ENCODE measurements at places on chromosomes 4 and X.

DNA sequence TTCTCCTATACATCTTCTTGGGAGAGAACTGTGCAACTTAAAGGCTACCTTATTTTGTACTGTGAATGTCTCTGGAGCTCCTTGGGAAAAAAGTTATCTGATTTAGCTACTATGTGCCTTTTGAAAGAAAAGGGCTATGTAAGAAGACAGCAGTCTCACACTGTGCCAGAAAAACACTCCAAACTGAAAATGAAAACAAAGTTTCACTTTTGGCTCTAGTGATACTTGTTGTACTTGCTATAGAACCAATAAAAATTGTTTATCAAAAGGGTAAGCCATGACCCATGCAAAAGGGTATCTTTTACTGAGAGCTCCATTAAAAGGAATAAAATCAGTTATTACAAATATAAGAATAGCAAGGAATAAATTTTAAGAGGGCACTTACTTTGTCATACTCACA is 2270.0 kb downstream of the ARAP2 start:
- no peak for DNase-seq

DNA sequence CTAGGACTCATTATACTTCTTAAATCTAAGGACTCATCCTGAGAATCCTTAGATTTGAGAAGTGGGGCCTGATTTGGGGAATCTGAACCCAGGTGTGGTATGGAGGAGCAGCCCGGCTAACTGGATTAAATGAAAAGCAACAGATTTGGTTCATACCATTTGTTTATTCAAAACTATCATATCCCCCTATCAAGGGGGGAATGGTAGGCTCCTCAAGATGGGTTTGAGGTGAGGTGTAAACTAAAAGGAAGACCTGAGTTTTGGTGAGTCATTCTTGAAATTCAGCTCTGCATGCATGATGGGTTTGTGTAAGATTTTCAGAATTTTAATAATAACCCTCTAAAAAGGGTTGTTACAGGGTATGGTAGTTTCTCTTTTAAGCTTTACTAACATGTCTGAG is 53.4 kb downstream of the CASP6 start:
- DNase-seq, result no peak

DNA sequence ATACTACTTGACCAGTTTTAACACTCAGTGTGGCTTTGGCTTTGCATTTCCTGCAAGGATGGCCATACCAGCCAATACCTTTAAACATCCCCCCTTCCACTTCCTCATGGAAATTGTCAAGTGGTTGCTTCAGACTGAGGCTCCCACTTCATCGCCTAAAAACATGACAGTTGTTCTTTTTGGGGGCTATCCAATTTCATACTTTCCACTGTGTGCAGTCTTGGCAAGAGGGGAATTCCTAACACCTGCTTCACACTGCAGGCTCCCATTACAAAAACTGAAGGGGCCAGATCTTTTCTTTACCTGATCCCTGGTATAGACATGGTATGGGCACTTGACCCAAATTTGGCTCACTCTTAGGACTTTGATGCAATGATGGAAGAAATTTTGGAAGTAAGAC is 28.5 kb upstream of the TSR2 start:
- DNase-seq, result no peak

GRCh38 chr4:184907216-184907615 is 81.4 kb upstream of the ACSL1 start:
- peak; percentile 9 for DNase-seq

GRCh38 chrX:13051167-13051528 is 6.7 kb upstream of the FAM9C start:
- DNase-seq, result no peak

DNA sequence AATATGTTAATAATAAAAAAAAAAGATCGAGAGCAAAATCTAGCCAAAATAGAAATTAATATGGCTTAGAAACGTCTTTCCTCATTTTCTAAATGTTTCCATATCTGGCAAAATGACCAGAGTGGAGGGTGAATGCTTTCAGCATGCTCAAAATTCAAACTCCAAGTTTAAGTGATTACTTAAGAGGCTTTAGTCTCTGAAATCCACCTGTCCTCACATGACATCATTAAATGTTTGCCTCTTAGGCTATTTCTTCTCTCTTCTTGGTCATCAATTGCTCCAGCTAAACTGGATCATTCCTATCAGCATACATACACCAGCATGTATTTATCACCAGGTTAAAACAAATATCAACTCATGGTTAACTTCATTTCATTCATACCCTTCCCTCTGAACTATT is 54.5 kb upstream of the ATXN3L start:
- no peak for DNase-seq

DNA sequence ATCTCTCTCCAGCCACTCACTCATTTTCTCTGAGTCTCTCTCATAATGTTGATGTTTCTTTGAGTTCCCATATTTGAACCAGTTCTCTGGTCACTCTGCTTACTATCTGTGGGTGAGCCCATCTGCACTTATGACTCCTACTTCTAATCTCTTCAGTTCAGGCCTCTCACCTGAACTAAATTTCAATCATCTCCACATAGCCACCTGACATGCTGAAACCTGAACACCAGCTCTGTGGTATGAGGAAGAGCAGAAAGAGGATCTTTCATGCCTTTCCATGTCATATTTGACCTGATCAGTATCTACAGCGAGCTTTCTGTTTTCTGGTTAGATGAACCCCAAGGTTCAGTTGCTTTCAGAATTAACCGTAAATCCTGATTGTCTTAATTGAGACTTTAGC is 122.2 kb upstream of the ESX1 start:
- no peak for DNase-seq

DNA sequence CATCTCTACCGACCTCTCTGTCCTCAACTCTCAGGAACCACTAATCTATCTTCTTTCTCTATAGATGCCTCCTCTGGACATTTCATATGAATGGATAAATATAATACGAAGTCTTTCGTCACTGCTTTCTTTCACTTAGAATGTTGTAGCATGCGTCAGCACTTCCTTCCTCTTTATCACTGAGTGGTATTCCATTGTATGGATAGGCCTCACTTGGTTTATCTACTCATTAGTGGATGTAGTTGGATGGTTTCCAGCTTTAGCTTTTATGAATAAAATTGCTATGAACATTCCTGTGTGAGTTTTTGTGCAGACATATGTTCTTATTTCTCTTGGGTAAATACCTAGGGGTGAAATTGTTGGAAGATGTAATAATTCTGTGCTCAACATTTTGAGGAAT is 528.2 kb upstream of the FAT1 start:
- no peak for DNase-seq

GRCh38 chr4:139030614-139031235 is 15.1 kb downstream of the NOCT start:
- DNase-seq, result peak; percentile 79

DNA sequence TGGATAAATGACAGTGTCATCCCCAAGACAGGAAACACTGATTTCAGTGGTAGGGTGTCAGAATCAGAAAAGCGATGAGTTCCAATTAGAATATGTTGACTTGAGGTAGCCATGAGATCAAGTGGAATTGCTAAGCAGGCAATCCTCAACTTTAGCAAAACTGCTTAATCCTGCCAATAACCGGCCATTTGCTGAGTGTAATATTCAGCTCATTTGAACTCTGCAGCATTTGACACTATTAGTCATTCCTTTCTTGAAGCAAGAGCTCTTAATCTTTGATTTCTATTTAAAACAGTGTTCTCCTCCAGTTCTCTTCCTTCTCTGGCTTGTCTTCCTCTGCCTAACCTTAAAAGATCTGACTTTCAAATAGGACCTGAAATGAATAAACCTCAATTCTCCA is 68.7 kb upstream of the DCLK2 start:
- no peak for DNase-seq

- no peak for DNase-seq
Measured at GRCh38 chrX:142002471-142002870, 98.8 kb downstream of the MAGEC1 start.

- DNase-seq, result no peak
Measured at GRCh38 chrX:13770013-13770535, 35.5 kb downstream of the OFD1 start.

GRCh38 chr4:1291091-1291490 is 1.4 kb downstream of the MAEA start:
- no peak for DNase-seq

DNA sequence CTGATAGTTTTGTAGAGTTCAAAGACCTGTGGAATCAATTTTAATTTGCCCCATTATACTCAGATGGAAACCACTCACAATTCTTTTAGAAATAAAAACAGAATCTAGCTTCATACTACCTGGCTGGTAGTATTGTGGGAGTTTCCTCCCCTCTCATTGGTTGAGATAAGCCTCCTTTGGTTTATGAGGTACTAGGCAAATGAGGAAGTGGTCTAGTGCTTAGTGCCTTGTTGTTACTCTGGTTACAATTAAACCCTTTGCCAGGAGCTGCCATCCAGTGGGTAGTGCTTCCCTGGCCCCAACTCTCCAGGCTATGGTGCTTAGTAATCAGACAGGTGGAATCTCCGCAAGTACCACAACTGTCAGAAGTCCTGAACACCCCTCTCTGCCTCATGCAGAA is 118.3 kb downstream of the CDKL5 start:
- DNase-seq, result no peak

DNA sequence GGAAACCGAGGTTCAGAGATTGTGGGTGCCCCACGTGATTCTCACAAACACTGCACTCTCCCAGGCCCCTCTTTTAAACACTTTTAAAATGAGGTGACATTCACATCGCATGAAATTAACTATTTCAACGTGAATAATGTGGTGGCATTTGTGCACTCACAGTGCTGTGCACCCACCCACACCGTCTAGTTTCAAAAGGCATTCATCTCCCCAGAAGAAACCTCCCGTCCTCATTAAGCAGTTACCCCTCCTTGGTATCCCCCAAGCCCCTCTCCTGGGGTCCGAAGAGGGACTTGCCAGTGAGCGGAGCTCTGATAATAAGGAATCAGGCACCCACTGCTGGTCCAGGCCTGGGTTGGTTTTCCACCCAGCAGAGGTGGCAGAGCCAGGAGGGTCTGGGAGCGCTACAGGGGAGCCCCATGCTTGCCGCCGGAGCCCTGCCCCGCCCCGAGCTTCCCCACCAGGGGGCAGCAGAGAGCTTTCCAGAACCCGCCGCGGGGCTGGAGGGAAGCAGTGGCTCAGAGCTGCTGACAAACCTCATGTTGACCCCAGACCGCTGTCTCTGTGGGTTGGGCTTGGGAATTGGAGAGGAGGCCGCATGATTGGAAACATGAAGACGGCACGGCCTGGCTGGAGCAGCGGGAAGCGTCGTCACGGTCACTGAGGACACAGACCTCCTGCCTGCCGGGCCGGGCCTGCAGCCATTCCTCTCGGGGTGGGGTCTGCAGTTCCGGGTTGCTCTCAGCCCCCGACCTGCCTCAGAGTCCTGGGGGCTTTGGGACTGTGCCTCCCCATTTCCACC is 27.5 kb upstream of the HTRA3 start:
- peak; percentile 71 for DNase-seq

DNA sequence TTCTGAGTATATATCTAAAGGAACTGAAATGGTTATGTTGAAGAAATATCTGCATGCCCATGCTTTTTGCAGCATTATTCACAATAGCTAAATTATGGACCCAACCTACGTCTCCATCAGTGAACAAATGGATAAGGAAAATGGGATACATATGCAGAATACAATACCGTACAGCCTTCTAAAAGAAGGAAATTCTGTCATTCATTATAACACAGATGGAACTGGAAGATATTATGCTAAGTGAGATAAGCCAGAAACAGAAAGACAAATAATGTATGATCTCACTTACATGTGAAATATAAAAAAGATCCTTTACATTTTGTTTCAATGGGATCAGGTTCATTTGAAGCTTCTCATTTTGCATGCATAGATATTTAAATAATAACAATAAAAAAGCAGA is 263.3 kb downstream of the STPG2 start:
- DNase-seq, result no peak

GRCh38 chr4:154677923-154678322 is 65.5 kb upstream of the FGG start:
- no peak for DNase-seq

GRCh38 chr4:178612733-178613132 is 1170.5 kb upstream of the AGA start:
- DNase-seq, result no peak

DNA sequence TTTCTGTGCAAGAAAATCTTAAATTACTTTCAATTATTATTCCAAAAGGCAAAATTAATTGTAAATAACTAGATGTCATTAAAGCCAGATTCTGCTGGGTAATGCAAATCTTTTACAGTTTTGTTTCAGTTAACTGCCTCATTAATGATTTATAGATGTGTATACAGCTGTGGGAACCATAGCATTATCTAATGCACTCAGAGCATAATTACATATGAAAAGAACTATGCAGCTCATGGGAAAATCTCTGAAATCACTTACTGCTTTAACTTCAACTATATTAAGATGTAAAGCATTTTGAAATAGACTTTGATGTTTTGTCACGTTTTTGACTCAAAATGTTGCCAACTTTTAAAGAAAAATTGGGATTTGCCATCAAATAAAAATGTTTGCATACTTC is 630.3 kb upstream of the KLHL4 start:
- DNase-seq, result no peak

GRCh38 chr4:56906489-56907393 is 959 bp upstream of the REST start:
- no peak for DNase-seq

DNA sequence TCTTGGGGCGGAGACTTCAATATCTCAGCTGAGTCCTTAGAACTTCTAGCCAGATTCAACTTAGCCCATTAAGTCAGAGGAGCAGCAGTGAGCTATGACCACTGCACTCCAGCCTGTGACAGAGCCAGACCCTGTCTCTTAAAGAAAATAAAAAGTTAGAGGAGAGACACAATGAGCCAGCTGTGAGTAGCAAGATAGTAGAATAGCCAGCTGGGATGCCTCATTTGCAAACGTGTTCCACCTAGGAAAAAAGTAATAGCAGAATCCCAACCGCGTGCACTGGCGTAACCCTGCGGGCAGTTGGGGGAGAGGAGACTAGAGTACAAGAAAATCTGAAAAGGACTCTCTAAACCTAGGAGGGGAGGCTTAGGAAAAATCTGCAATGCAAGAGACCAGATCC is 133.2 kb upstream of the ANXA3 start:
- no peak for DNase-seq

- DNase-seq, result no peak
Measured at GRCh38 chr4:138659812-138660316, 355.7 kb upstream of the NOCT start.

- peak; percentile 64 for DNase-seq
Measured at GRCh38 chr4:74311696-74312313, 3.5 kb downstream of the EPGN start.

GRCh38 chr4:25949173-25949748 is 35.2 kb downstream of the SMIM20 start:
- DNase-seq, result no peak

DNA sequence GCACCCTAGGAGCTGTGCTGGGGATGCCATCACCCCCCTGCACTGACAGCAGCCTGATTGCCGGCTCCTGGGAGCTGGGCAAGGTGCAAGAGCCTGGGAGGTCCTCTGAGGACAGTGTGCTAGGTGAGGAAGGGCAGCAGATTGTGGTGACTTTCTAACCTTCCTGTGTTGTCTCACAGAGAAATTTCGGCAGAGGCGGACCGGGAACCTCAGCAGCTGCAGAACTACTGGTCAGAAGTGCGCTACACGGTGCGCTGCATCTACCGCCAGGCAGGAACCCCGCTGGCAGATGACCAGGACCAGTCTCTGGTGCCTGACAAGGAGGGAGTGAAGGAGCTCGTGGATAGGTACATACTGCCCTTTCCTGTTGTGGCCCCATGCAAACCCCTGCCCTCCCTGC is 89.8 kb downstream of the FAM193A start:
- no peak for DNase-seq
